GM13976 (cell line): ENCODE measurements at places on chromosomes 4 and X.

GRCh38 chrX:68252664-68253063, 180.6 kb downstream of the OPHN1 start:
- DNase-seq, result no peak

DNA sequence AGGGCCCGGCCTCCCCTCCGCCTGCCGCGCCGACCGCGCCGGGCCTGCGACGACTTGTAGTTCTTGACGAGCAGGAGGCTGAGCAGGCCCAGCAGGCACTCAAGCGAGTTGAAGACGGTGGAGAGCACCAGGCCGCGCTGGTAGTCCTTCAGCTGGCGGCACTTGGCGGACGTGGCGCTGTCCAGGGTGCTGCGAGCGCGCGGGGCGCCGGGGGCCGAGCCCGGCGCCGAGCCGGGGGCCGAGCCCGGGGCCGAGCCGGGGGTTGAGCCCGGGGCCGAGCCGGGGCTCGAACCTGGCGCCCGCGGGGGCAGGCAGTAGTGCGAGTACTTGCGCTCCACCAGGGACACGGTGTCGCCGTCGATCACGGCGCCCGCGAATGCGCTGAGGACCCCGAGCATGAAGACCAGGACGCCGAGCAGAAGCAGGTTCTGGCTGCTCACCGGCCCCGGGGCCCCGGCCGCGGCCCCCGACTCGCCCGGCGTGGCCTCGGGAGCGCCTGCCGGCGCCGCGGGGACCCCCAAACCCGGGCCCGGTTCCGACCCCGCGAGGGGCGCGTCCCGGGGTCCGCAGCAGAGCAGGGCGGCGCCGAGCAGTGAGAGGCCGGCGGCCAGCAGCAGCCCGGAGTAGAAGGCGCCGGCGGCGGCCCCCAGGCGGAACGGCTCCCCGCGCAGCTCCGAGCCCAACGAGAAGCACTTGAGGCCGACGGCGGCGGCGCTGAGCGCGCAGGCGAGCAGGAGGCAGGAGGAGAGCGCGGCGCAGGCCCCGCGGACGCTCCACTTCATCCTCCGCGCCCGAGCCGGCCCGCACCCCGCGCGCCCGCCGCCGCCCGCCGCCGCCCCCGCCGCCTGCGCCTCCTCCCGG, 584 bp downstream of the TMEM271 start:
- no peak for DNase-seq

- DNase-seq, result no peak
Observed at GRCh38 chrX:42093756-42094155, 170.4 kb upstream of the CASK start.

GRCh38 chrX:71668248-71668595, 876 bp downstream of the LOC101059915 start:
- no peak for DNase-seq

GRCh38 chrX:32395878-32396277, 815.5 kb downstream of the DMD start:
- no peak for DNase-seq

DNA sequence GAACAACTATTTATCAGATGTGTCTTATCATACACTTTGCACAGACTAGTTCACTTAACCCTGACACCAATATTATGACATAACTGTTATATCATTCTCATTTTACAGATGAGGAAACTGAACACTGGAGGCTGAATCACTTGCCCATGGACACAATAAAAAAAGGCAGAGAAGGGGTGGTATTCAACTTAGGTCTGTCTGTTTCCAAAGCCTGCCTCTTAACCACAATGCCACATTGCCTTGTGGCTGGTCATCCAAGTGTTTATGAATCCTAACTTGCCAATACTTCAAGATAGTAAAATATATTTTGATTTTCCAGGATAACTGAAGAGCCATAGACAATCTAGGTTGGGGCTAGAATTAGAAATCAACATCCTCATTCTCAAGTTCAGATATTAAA, 327.8 kb downstream of the NR3C2 start:
- no peak for DNase-seq
